SK-N-DZ (cell line): ENCODE measurements at places on chromosomes 12 and 14.

DNA sequence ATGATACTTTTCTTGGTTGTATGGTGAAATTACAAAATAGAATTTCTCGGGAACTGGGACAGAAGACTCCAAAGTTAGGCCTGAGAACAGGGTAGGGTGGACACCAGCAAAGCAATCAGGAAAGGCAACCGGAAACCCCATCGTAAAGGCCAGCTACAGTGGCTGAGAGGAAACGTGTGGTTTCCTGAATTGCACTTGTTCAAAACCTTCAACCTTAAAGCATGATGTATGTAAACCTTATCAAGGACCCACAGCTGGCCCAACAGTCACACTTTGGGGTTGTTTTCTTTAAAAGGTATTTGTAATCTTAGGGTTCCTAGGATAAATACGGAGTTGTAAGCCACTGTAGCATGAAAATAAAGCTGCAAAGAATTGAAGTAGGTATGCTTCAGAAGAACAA is 2.2 kb upstream of the PTGDR start:
- DNase-seq = no peak

- DNase-seq = no peak
These were observed 12.2 kb upstream of the NID2 start for GRCh38 chr14:52080808-52081755.

GRCh38 chr12:131779027-131779426 is 49.2 kb upstream of the MMP17 start:
- DNase-seq = no peak

GRCh38 chr14:91303091-91303923 is 58.8 kb upstream of the GPR68 start:
- peak; percentile 32 for DNase-seq

GRCh38 chr14:71891185-71891584 is 41.0 kb upstream of the RGS6 start:
- no peak for DNase-seq
